ENCODE measurements at places on chromosomes 2 and 18.

DNA sequence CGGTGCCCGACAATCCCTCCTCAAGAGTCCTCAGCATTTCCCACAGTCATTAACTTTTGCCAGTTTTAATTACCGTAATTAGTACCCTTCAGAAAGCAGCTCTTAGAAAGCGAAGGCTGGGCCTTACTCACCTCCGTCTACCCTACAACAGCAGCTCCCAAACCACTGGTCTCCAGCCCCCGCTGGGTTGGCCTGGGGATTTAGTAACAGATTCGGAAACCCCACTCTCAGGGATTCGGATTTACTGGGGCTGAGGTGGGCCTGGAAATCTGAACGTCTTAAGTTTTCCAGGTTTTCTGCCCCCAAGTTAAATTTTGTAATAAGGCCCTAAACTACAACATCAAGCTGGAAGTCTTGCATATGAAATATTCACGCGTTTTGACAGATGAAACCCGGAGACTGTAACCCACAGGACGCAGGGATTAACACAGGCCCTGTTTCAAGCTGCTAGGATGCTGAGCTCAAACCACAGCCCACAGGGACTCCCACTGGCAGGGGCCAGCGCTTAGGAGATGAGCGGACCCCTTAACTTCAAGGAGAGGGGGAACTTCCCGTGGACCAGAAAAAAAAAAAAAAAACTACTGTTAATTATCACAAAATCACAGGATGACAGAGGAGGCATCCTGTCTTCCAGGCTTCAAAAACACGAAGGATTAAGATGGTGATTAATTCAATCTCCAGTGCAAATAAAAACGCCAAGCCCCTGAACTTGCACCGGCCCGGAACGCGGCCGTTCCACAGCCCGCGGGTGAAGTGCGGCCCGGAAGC is 985 bp downstream of the ILKAP start:
- DNase-seq, result no peak

DNA sequence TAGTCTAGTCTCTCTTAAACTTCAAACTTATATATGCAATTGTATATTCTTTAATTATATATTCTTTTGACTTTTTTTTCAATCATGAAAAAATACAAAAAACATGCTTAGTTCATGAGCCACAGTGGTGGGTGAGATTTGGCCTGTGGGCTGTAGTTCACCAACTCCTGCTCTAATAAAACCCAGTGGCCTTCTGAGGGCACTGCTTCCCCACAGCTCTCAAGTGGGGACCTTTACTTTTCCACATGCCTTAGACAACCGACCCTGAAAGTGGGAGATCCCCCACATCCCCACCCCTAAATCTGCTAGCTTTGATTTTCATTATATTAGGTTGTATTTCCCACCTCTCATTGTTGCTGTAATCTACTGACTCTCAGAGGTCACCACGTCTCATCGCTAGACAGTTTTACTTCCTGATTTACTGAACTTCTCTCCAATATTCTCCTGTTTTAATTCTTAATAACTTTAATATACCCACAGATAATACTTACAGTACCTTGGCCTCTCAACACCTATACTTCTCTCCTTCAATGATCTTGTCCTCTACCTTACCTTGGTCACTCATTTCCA is 57.3 kb downstream of the ROCK1 start:
- no peak for DNase-seq

GRCh38 chr2:73614105-73614504 is 28.1 kb downstream of the NAT8 start:
- DNase-seq, result no peak

- DNase-seq, result no peak
Observed at GRCh38 chr2:118049816-118050140, 35.9 kb upstream of the CCDC93 start.

- DNase-seq, result no peak
Observed at GRCh38 chr2:83536556-83536955, 922.5 kb downstream of the SUCLG1 start.

DNA sequence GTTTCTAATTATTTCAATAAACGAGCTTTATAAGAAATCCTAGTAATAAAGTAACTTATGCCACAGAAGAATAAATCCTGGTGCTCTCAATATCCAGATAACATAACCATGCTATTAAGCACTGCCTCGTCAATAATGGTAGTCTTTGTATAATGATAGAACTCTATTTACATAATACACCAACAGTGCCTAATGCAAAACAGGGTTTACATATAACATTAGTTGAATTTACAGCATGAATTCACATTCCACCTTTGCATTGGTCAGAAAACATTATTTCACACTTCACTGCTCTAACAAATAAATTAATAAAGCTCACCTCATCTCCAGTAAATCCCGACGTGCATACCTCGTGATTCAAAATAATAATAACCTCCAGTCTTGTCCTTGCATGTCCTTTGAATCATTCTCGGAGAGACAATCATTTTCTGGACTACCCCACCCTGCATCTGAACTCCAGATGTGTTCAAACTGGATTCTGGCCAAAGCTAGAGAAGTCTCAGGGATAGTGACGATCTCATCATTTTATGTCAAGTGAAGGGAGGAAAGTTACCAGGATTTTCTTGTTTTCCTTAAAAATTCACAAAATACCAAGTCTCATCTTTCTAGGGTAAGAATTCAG is 189.2 kb downstream of the NCKAP5 start:
- DNase-seq, result no peak

- no peak for DNase-seq
Observed at GRCh38 chr2:224612578-224612977, 27.4 kb upstream of the CUL3 start.

DNA sequence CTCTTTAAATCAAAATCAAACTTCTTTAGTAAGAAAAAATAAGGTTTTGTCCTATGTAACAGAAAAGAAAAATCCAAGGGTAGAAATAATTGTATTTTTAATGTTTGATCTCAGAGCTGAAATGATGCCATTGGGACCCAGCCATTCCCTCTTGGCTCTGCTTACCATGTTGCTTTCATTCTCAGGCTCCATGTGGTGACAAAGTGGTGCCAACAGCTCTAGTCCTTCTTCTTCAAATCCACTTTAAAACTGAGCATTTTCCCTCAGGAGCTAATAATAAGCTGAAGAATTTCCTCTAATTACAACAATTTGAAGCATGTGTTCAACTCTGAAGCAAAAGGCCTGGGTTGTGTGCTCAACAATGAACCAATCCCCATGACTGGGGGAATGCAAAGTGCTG is 327.9 kb downstream of the EN1 start:
- DNase-seq, result no peak

DNA sequence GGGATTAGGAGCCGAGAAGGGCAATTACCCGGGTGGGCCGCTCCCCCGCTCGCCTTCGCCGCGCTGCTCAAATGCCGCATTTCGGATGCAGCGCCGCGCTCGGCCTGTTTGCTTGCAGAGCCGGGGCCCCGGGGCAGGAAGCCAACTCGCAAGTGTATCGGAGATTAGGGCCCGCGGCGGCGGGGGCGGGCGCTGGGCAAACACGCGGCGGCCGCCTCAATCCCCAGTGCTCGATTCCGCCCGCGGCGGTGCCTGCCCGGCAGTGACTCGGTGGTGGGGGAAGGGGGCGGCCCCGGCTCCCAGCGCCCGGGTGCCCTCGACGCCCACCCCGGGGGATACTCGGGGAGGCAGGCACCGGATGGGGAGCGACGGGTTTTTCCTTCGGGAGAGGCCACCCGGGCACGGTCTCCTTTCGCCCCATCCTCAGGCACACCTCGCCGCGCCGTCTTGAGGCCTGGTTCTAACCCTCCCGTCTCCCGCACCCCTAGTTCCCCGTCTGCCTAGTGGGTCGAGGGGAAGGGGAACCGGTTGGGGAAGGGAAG is 26.6 kb upstream of the NOTO start:
- DNase-seq, result peak; percentile 65

GRCh38 chr2:189441709-189442074 is 418 bp downstream of the WDR75 start:
- DNase-seq, result no peak

DNA sequence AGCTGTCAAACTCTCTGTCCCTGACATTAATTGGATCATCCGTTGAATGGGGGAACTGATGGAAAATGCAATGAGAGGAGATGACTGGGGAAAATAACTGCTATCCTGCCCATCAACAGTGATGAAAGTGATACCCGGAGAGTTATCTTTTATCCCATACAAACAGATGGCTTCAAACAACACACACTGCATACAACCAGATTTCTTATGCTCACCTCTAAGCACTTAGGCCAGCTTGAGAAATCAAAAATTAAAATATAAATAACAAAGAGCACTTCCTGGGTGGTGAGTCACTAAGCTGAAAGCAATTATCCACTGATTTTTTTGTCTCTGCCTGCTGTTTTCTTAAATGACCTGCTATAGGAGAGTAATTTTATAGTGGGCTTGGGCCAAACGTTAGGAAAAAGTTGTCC is 237.6 kb upstream of the RGPD4 start:
- no peak for DNase-seq

GRCh38 chr2:136363470-136363869 is 245.5 kb upstream of the CXCR4 start:
- peak; percentile 12 for DNase-seq

- no peak for DNase-seq
Observed at GRCh38 chr2:142868229-142868762, 9.2 kb upstream of the KYNU start.

DNA sequence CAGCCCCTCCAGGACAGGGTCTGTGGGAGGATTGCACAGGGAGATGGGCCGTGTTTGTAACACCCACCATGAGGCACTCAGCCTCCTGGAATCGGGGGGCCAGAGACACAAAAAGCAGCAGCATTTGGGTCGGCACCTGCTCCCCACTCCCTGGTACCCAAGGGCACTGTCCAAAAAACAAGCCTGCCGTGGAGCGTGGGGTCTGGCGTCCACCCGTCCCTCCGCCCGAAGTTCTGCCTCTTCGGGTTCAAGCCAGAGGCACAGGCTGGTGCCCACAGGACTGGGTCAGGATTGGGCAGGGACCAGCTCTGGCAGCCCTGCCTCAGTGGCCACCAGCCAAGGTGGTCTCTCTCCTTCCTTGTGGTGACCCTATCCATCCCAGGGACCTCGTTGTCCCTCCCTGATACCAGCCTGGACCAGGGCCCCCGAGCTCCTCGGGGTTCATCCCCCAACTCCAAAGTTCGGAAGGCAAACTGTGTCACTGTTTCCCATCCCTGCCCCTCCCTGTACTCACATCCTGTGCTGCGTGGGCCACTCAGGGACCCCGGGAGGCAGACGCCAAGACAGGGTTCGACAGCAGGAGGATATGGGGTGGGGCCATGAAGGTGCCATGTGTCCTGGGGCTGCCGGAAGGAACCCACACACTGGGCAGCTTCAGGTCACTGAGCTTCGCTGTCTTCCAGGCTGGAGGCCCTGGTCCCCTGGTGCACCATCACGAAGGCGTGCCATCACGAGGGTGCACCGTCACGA is 126.0 kb upstream of the HDAC4 start:
- DNase-seq, result no peak

DNA sequence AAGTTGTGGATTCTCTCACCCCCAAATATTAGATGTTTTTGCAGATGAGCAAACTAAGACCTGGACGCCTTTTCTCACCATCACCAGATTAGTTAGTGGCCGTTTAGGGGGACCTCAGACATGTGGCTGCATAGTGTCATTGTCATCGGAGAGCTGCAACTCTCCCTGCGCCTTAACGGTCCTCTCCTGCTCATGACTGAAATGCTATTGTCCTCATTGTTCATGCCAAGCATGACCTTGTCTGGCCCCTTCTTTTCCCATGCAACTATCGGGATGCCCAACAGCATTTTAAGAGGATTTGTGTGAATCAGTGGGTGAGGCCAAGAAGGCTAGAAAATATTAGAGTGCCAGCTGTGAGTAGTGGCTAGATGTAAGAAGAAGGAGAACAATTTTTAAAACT is 174.2 kb downstream of the SOCS6 start:
- no peak for DNase-seq

GRCh38 chr2:136117909-136118818 is at the start of gene CXCR4:
TSS of gene CXCR4 (minus strand) at chr2:136118149. CDS start at chr2:136118060, 89 bp downstream.
- DNase-seq, result peak; percentile 91

GRCh38 chr2:105737980-105738657 is 6.6 kb upstream of the NCK2 start:
- DNase-seq, result no peak

- no peak for DNase-seq
Observed at GRCh38 chr2:152569186-152569585, 148.1 kb downstream of the PRPF40A start.

DNA sequence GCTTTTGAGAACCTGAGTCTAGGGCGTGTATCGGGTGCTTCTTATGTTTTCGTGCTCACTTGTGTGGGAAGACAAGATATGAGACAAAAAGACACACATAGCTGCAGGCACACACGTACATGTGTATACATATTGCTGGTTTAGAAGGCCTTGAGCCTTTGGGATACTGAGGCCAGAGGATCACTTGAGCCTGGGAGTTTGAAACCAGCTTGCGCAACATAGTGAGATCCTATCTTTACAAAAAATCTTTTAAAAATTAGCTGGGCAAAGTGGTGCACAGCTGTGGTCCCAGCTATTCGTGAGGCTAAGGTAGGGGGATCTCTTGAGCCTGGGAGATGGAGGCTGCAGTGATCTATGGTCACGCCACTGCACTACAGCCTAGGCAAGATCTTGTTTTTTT is 18.8 kb upstream of the NEDD4L start:
- no peak for DNase-seq

- DNase-seq, result no peak
Observed at GRCh38 chr18:4605212-4605611, 150.1 kb upstream of the DLGAP1 start.

DNA sequence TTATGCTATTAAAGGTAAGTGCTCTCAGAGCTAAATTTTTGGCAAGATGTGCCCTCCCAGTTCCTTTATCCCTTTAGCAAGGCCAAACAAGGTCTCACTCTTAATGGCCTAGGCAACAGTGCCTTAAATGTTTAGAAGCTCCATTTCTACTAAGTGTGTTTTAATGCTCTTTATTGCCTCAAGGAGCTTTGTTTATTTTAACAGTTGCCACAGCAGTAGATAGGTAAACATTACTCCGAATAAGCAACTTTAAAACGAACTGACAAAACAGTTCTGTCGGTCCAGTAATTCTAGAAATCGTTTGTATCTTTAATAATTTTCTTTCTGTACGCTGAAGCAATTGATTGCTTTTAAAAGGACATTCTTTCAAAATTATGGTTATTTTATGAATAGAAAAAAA is 74.5 kb downstream of the PIEZO2 start:
- DNase-seq, result no peak

DNA sequence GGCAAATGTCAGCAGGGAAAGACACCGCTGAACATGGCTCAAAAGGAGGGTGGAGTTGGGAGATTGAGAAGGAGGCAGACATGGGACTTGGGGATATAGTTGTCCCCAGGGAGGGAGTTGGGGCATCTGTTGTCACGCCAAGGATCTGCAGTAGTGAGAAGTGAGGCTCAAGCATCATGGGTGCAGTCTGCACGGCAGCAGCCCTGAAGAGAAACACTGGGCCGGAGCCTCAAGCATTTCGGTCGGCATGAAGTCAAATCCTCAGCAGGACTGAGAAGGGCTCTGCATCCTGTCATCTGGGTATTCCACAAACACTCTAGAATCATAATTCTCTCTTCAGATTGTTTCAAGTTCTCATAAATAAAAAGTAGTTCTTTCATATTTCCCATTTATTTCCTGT is 132.7 kb upstream of the DAPL1 start:
- no peak for DNase-seq

DNA sequence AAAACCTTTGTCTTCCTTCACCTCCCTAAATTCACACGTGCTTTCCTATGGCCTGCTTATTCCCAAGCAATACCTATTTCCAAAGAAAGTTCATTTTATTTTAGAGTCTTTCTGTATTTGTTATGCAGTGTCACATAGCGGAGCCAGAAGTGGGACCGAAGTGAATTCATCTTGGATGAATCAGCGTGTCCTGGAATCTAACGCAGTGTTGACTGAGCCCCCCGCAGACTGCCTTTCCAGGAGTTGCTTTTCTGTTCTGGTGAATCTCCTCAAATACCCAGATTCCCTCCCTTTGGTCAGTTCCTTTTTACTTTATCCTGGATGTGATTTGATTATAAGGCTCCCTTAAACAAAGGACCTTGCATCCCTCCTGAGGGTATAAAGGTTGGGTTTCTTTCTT is 10.8 kb downstream of the ALPP start:
- no peak for DNase-seq

All from H9 (cell line).